Activated T-cell treated with anti-CD3 and anti-CD28 coated beads, Interleukin-2, amount 50 U/mL, for 72 hours (primary cell): ENCODE measurements at places on chromosomes 4 and X.
A peak's percentile ranks its signal among the peaks of the same experiment; 100 is the strongest.

DNA sequence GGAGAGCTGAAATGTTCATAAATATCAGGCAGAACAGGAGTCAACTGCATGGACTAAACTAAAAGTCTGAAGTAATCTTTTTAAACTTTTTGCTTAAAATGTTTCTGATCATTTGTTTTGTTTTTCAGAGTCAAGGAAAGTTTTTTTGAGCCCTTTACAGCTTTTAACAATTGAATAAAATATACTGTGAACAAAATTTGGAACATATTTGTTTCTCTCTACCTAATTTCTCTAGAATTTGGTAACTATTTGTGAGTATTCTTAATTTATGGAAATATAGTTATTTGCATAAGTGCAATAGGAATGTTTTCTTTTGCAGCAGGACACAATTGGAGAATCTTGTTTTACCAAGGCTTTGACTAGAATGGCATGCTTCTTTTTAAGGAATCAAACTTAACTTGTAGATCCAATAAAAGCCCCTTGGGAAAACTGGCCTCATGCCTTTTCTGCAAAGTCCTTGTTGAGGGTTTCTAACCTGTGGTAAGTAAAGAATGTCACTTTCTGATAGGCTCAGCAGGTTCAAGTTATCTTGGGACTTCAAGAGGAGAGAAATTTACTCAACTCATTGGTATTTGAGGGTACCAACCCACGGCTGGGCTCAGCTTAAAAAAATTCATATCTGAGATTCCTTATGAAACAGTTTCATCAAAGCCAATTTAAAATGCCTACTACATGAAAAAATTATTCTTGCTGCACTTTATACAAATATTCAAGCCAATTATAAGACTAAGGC, 91.5 kb downstream of the UPRT start:
- no peak for DNase-seq

DNA sequence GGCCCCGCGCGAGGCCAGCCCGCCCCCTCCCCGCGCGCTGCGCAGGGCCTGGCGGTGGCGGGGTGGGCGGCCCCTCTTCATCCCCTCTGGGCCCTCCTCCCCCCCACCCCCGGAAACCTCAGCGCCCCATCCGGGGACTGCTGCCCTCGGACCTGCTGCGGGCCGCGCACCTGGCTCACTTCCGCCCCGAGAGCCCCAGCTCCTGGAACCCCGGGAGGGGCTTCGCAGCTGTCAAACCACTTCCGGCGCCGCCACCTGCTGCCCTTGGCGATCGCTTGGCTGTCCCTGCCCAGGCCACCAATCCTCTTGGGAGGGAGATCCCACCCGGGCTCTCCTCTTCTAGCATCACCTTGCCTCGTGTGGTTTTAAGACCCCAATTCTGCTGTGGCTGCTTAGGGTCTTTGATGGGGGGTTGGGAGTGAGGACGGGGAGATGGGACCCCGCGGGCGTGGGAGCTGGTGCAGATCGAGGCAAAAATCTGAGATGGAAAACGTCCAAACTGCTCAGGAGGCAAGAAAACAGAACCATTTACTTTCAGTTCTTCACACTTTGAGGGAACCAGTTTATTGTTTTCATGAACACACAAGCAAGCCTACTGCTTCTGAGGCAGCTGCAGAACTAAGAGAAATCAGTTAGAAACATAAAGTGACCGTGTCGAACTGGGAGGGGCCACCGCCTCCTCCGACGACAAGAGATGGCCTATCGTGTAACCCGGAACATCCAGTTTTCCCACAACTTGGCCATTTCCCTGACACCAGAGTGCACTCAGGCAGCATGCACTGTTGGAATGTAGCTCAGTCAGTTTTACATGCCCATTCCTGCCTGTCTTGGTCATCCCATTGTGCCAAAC, 754 bp downstream of the MTMR1 start:
- peak; percentile 73 for DNase-seq

- no peak for DNase-seq
Observed at GRCh38 chr4:81804849-81805248, 333.1 kb upstream of the RASGEF1B start.

DNA sequence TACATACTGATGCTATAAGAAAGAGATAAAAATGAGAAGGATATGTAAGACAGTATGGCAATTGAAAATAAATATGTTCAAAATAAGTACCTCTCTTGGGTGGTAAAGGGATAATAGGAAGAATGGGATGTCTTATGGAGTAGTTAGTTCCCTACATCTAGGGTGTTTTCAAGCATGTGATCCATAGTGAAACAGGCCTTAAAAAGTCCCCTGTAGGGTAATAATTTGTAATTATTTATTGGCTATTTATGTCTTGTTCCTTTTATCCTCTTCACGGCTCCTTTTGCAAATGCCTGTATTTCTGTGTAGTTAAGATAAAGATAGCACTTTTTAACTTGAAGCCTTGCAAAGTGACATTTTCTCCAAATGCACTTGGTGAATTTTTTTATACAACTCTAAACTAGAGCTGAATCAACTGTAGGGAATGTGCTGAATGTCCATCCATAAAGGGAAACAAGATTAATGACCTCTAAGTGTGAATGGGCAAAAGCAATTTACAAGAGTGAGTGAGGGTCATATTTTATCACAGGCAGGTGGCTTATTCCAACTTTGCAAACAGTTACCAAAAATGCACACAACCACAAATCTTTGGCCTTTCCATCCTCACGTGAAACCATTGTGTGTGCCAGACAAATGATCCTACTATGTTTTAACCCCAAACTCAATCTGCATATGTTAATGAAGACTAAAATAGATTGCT, 299.0 kb downstream of the KCNIP4 start:
- no peak for DNase-seq

DNA sequence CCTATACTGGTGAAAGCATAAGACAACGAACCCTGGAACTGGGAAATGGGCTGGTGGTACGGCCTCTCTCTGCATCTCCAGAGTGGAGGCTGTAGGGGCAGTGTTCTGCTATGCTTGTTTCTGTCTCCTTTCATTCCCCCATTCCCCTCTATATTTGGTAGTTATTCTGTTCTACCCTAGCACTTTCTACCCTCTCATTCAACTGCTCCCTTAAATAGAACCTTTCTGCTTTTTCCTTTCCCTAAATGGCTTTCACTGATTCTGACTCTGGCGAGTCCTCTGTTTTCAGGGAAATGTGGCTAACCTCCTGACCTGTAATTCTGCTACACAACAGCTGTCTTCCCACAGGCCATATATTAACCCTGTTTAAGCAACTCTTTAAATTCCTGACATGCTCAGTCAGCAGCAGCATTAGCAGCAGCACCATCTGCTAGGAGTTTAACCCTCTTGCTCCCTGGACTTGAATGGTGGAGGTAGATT, 94.2 kb downstream of the CXCL13 start:
- no peak for DNase-seq

DNA sequence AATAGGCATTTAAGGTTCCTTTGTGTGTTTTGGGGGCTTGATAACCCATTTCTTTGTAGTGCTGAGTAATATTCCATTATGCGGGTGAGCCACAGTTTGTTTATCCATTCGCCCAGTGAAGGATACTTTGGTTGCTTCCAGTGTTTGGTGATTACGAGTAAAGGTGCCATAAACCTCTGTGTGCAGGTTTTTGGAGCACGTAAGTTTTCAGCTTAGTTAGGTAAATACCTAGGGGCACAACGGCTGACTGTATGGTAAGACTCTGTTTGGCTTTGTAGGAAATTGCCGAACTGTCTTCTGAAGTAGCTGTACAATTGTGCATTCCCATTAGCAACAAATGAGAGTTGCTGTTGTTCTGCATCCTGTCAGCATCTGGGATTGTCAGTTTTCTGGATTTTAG, 3.8 kb upstream of the TBL1X start:
- DNase-seq, result no peak

GRCh38 chrX:1592470-1593142, 1.2 kb downstream of the AKAP17A start:
- peak; percentile 44 for DNase-seq
